ENCODE measurements at places on chromosomes 7 and 10.

DNA sequence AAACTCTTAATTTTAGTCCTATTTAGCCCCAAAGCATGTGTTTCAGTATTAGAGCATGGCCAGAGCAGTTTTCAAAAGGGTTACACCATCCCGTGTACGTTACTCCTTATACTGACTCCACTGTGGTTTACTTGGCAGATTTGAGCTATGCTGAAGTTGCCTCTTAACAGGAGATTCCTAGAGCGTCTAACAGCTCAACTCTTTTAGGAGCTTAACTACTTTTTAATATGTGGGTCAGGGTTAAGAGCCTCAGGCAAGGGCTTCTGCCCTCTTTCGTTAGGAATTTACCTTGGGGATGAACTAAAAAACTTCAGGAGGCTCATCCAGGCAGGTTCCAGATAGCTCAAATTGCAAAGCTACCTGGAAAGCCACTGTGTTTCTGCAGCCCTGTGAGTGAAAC is 674.8 kb upstream of the C7orf33 start:
- DNase-seq, result no peak

- DNase-seq, result peak; percentile 33
Observed at GRCh38 chr7:133771788-133772419, 355.2 kb upstream of the LRGUK start.

GRCh38 chr10:123821136-123821535 is 70.5 kb downstream of the CPXM2 start:
- no peak for DNase-seq

DNA sequence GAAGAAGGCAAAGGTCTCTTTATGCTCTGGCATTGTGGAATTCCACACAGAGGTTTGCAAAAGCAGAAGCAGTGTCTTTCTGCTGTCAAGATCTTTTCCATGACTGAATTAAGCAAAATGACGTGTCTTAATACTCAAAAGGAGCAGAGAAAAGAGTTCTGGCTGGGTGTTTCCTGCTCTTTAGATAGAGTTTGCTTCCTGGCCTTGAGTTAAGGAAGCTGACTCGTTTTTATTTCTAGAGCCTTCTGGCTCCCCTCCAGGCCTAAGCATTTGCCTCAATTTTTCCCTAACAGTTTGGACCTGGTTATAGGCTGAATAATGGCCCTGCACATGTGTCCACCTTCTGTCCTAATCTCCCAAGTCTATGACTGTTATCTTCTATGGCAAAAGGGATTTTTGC is 21.6 kb downstream of the TAS2R41 start:
- no peak for DNase-seq

DNA sequence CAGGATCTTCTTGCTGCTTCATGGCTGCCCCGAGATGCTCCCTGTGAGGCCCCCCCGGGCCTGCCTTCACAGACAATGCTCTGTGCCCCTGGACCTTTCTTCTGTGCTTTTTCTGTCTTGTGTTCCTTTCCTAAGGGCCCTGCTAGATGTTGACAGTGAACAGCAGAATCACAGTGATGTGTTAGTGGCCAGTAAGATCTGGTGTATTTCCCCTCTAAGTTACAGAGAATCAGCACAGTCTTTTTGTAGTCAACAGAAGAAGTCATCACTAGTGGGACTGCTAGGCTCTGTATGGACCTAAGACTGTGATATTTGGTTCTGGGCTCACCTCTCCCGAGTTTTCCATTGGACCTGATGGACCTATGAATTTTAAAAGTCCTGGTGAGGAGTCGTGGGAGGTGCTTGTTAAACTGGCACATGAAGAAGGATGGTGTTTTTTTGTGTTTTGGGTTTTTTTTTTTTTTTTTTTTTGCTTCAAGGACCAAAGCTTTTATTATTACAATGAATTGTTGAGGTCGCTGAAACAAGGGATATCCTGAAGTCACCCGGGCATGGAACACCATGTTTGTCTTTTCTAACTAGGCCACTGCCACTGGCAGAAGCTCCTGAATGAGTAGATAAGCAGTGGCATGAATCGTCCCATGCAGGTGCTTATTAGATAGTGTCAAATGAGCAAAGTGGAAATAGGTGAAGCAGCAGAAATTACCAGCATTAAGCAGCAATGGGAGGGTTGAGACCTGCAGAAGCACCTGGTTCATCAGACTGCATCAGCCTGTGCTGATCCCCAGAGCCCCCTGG is 194.8 kb downstream of the CELF2 start:
- DNase-seq, result no peak
